ENCODE measurements at places on chromosomes 6 and 20. TPM values are rescaled to one million over a fixed set of nuclear protein-coding genes. Genes with fewer than 3 reads are reported as not detected.

- DNase-seq, result peak; percentile 39
- H3K27me3 ChIP-seq, result no peaks in the 10 kb centered on the region
- H3K4me3 ChIP-seq, result no peak overlapping the region
- peaks cover 3% of the 10 kb centered on the region for H3K4me1 ChIP-seq
- H3K27ac ChIP-seq, result no peak overlapping the region
These were observed 280.3 kb downstream of the CDC5L start for GRCh38 chr6:44667668-44668390.

DNA sequence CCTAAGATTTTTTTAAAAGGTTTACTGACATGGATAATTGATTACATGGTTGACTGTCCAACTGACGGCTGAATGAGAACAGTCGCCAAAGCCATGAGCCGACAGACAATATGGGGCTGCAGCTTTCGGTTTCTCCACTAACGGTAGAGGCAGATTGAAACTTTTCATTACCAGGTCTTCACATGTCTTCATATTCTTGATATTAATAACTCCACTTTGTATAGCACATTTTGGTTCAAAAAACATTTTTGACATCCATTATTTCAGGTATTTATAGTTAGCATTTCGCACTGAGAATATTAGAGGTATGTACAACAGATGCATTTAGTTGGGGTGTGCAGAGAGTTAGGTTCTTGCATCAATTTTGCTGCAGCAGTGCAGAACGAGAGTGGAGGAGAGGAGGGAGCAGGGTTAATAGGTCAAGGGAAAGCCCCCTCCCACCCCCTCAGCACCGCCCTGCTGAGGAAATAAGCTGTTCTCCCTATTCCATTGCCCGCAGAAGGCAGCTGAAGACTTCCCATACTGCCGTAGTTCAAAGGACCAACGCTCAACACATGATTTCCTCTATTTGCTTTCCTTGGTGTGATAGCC is 73.6 kb upstream of the ADTRP start:
- H3K27ac ChIP-seq, result no peak overlapping the region
- no peaks in the 10 kb centered on the region for H3K36me3 ChIP-seq
- no peak for DNase-seq
- no peaks in the 10 kb centered on the region for H3K27me3 ChIP-seq
- no peaks in the 10 kb centered on the region for H3K4me1 ChIP-seq

DNA sequence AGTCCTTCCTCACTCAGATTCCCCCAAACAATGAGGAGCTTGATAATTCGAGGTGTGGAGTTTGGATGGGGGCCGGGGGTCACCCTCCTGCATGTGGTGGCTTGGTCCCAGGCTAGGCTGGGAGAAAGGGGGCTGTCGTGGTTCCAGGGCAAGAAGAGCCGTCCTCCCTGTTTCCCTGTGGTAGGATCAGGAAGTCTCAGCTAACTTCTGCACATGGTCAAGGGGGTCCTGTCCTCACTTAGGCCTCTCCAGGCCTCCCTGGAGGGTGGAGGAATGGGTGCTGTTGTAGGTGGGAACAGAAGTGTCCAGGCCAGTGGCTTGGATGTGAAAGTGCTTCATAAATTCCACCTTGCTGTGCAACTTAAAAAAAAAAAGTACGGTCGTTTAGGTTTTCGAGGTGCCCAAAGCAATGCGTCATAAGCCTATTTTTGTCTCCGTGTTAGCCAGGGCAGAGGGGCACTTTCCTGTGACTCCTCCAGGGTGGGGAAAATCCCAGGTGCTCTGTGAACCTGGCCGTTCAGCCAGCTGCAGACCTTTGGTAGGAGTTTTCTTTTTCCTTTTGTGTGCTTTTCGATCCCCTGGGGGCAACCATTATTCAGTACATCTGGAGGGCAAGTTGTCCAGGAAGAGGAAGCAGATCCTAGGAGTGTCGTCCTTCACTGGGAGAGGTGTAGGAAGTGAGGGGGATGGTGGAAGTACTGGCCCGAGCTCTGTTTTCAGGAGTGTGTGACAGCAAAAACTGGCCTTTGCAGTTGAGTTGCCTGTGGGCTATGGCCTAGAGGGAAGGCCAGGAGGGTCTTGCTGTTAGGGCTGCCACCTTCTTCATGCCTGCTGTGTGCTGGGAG is 9.6 kb downstream of the IGF2R start:
- H3K27me3 ChIP-seq, result no peaks in the 10 kb centered on the region
- peak overlapping the region; percentile 66 for H3K27ac ChIP-seq
- H3K4me3 ChIP-seq, result no peak overlapping the region
- DNase-seq, result no peak
- H3K4me1 ChIP-seq, result peaks cover 35% of the 10 kb centered on the region
- H3K36me3 ChIP-seq, result no peaks in the 10 kb centered on the region

GRCh38 chr6:9761220-9761619 is 653.7 kb downstream of the TFAP2A start:
- no peaks in the 10 kb centered on the region for H3K36me3 ChIP-seq
- no peaks in the 10 kb centered on the region for H3K27me3 ChIP-seq
- no peak overlapping the region for H3K4me3 ChIP-seq
- no peaks in the 10 kb centered on the region for H3K4me1 ChIP-seq
- no peak for DNase-seq
- H3K27ac ChIP-seq, result no peak overlapping the region

GRCh38 chr20:48098866-48099265 is 313.6 kb upstream of the SULF2 start:
- no peaks in the 10 kb centered on the region for H3K27me3 ChIP-seq
- no peak for DNase-seq
- no peak overlapping the region for H3K4me3 ChIP-seq
- H3K36me3 ChIP-seq, result no peaks in the 10 kb centered on the region
- no peak overlapping the region for H3K27ac ChIP-seq
- no peaks in the 10 kb centered on the region for H3K4me1 ChIP-seq

DNA sequence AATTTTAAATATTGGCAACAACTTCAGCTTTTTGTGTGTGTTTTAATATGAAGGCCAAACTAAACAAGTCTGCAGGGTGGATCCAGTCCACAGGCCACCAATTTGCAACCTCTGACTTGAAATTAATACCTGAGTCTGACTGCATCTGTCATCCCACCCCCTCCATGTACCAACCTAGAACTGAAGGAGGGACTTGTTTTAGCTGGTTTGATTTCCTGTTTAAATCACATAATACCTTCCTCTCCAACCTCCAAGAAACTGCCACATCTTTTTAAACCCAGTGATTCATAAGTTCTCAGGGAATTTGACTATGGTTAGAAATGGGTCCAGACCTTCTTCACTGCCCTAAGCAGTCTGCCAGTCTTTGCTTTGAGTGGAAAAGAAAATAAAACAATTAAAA is 21.6 kb downstream of the RNF8 start:
- no peak for DNase-seq
- no peaks in the 10 kb centered on the region for H3K27me3 ChIP-seq
- no peak overlapping the region for H3K27ac ChIP-seq
- peaks cover 50% of the 10 kb centered on the region for H3K36me3 ChIP-seq
- H3K4me3 ChIP-seq, result no peak overlapping the region

GRCh38 chr20:58136149-58136484 is 92.3 kb downstream of the ANKRD60 start:
- no peak overlapping the region for H3K27ac ChIP-seq
- H3K4me1 ChIP-seq, result no peaks in the 10 kb centered on the region
- no peak overlapping the region for H3K4me3 ChIP-seq
- H3K36me3 ChIP-seq, result no peaks in the 10 kb centered on the region

- H3K27ac ChIP-seq, result no peak overlapping the region
- no peak overlapping the region for H3K4me3 ChIP-seq
- no peak for DNase-seq
These were observed 52.7 kb upstream of the MYB start for GRCh38 chr6:135128268-135128914.

DNA sequence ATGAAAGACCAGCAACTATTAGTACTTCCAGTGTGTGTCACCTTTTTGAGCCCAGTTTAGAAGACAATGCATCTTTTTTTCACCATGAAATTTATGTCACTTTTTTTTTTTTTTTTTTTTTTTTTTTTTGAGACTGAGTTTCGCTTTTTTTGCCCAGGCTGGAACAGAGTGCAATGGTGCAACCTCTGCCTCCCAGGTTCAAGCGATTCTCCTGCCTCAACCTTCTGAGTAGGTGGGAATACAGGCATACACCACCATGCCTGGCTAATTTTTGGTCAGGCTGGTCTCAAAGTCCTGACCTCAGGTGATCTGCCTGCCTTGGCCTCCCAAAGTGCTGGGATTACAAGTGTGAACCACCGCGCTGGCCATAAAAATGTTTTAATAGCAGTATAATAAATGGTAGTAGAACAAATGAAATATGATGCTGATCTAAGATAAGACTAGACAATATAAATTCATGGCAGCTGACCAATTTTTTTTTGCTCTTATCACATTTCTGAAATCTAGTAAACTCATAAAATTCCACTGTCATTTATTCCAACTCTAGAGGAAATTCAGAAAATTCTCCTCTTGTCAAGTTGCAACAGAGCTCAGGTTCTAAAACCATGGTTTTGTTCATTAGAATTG is 21.3 kb downstream of the NHSL1 start:
- H3K4me3 ChIP-seq, result no peak overlapping the region
- no peaks in the 10 kb centered on the region for H3K36me3 ChIP-seq
- no peaks in the 10 kb centered on the region for H3K27me3 ChIP-seq
- no peak overlapping the region for H3K27ac ChIP-seq

- no peak overlapping the region for H3K4me3 ChIP-seq
- no peak for DNase-seq
- no peaks in the 10 kb centered on the region for H3K36me3 ChIP-seq
- no peak overlapping the region for H3K27ac ChIP-seq
These were observed 53.0 kb upstream of the CST7 start for GRCh38 chr20:24895898-24896658.

GRCh38 chr6:30127238-30128093 is 8.5 kb upstream of the TRIM40 start:
- H3K27ac ChIP-seq, result no peak overlapping the region
- peak; percentile 12 for DNase-seq
- peak overlapping the region; percentile 24 for H3K4me3 ChIP-seq
- H3K36me3 ChIP-seq, result no peaks in the 10 kb centered on the region
- no peaks in the 10 kb centered on the region for H3K4me1 ChIP-seq
- H3K27me3 ChIP-seq, result peaks cover 88% of the 10 kb centered on the region

- H3K36me3 ChIP-seq, result no peaks in the 10 kb centered on the region
- H3K27me3 ChIP-seq, result peaks cover 97% of the 10 kb centered on the region
- no peak for DNase-seq
- H3K4me3 ChIP-seq, result peak overlapping the region; percentile 62
- no peak overlapping the region for H3K27ac ChIP-seq
- no peaks in the 10 kb centered on the region for H3K4me1 ChIP-seq
These were observed 594 bp downstream of the ARFGEF3 start for GRCh38 chr6:138162111-138162954.

GRCh38 chr20:58072695-58073671 is 155.5 kb downstream of the ANKRD60 start:
- no peak overlapping the region for H3K4me3 ChIP-seq
- H3K27me3 ChIP-seq, result no peaks in the 10 kb centered on the region
- H3K27ac ChIP-seq, result no peak overlapping the region

- no peaks in the 10 kb centered on the region for H3K36me3 ChIP-seq
- no peaks in the 10 kb centered on the region for H3K4me1 ChIP-seq
- no peak for DNase-seq
- H3K27me3 ChIP-seq, result no peaks in the 10 kb centered on the region
- no peak overlapping the region for H3K4me3 ChIP-seq
- no peak overlapping the region for H3K27ac ChIP-seq
These were observed 134.6 kb downstream of the SOBP start for GRCh38 chr6:107624541-107624940.

GRCh38 chr6:34196116-34196832 is 40.4 kb upstream of the HMGA1 start:
- no peak overlapping the region for H3K4me3 ChIP-seq
- no peak overlapping the region for H3K27ac ChIP-seq
- peak; percentile 81 for DNase-seq
- H3K4me1 ChIP-seq, result no peaks in the 10 kb centered on the region
- no peaks in the 10 kb centered on the region for H3K36me3 ChIP-seq

GRCh38 chr20:32165836-32166545 is 41.6 kb downstream of the PLAGL2 start:
- no peak overlapping the region for H3K27ac ChIP-seq
- no peak for DNase-seq
- no peak overlapping the region for H3K4me3 ChIP-seq
- H3K36me3 ChIP-seq, result peaks cover 22% of the 10 kb centered on the region
- H3K27me3 ChIP-seq, result no peaks in the 10 kb centered on the region
- H3K4me1 ChIP-seq, result peaks cover 10% of the 10 kb centered on the region

GRCh38 chr20:38402816-38403215 is 32.3 kb downstream of the SNHG17 start:
- H3K4me1 ChIP-seq, result no peaks in the 10 kb centered on the region
- no peak overlapping the region for H3K27ac ChIP-seq
- DNase-seq, result no peak
- no peaks in the 10 kb centered on the region for H3K27me3 ChIP-seq

GRCh38 chr6:155586090-155586489 is 130.5 kb upstream of the NOX3 start:
- H3K4me1 ChIP-seq, result no peaks in the 10 kb centered on the region
- no peaks in the 10 kb centered on the region for H3K36me3 ChIP-seq
- no peaks in the 10 kb centered on the region for H3K27me3 ChIP-seq
- DNase-seq, result no peak
- H3K27ac ChIP-seq, result no peak overlapping the region
- no peak overlapping the region for H3K4me3 ChIP-seq

GRCh38 chr20:60754856-60755255 is 497.2 kb upstream of the CDH4 start:
- no peak overlapping the region for H3K4me3 ChIP-seq
- H3K36me3 ChIP-seq, result no peaks in the 10 kb centered on the region
- H3K27ac ChIP-seq, result no peak overlapping the region
- no peak for DNase-seq

- DNase-seq, result no peak
- H3K4me1 ChIP-seq, result peaks cover 13% of the 10 kb centered on the region
These were observed 82.7 kb downstream of the SAMD3 start for GRCh38 chr6:130140084-130140483.

GRCh38 chr6:1970151-1970561 is 275.2 kb downstream of the GMDS start:
- no peaks in the 10 kb centered on the region for H3K27me3 ChIP-seq
- H3K27ac ChIP-seq, result no peak overlapping the region
- no peak for DNase-seq
- no peaks in the 10 kb centered on the region for H3K36me3 ChIP-seq

- no peak overlapping the region for H3K27ac ChIP-seq
- no peaks in the 10 kb centered on the region for H3K4me1 ChIP-seq
- peak; percentile 67 for DNase-seq
- no peaks in the 10 kb centered on the region for H3K27me3 ChIP-seq
- H3K4me3 ChIP-seq, result no peak overlapping the region
These were observed 29.2 kb upstream of the SDCBP2 start for GRCh38 chr20:1357921-1358671.

Gene SLC17A2
- total RNA-seq, result not detected

Gene TUBB2B
- 83.9 TPM for total RNA-seq

Gene TBC1D20
- 34.4 TPM for total RNA-seq

Gene FAM110A
- 22.3 TPM for total RNA-seq

Gene PERP
- total RNA-seq, result 37.2 TPM

Gene SS18L1
- 38.7 TPM for total RNA-seq

Gene HLA-DOA
- total RNA-seq, result 0.25 TPM

Gene OLIG3
- total RNA-seq, result not detected

Gene BCAS4
- total RNA-seq, result 16.1 TPM

Gene SYCP2
- not detected for total RNA-seq
